ENCODE measurements at places on chromosomes 1 and 21.

DNA sequence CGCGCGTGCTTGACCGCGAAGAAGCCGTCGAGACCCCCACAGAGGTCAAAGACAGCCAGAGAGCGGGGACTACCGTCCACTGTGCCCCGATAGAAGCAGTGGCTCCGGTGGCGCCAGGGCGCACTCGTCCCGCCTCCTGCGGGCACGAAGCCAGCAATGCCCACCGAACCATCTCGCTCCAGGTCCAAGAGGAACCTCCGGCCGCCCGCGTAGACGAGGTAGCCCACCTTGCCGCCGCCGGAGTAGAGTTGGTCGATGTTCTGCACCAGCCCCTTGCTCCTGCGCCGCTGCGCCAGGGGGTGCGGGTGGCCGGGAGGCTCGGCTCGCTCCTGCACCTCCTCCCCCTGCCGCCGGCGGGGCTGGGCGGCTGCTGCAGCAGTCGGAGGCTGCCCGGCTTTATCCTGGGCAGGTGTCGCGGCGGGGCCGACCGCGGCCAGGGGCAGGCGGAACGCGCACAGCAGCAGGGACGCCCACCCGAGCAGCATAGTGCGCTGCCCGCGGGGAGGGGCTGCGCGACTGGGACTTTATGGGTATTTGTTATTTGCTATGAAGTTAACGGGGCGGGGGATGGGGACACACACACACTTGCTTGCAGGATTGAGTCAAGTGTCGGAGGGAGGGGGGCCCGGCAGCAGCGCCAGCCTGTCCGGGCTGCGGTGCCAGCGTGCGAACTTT is 844 bp downstream of the ADAMTS5 start:
- DNase-seq, result no peak

DNA sequence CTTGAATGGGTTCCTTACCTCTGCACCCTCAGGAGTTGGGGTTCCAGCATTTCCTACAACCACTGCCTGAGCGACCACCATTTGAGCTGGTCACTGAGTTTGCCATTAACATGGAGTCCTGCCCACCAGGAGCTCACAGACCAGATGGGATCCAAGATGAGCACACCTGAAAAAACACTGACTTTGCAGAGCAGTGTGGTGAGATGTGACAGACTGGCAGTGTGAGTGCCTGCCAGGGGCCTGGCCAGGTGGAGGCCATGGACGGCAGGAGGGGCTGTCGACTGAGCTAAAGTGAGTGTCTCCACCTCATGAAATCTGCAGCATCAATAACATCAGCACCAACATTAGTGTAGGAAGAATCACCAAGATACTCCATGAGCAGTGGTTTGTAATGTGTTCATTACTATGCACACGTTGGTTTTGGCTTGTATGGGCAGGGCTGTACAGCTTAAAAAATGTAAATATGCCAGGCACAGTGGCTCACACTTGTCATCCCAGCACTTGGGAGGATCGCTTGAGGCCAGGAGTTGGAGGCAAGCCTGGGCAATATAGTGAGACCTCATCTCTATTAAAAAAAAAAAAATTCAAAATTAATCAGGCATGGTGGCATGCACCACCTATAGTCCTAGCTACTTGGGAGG is 12.2 kb upstream of the MIXL1 start:
- DNase-seq, result no peak

- no peak for DNase-seq
These were observed 206.4 kb downstream of the PTPRC start for GRCh38 chr1:198845271-198845670.

DNA sequence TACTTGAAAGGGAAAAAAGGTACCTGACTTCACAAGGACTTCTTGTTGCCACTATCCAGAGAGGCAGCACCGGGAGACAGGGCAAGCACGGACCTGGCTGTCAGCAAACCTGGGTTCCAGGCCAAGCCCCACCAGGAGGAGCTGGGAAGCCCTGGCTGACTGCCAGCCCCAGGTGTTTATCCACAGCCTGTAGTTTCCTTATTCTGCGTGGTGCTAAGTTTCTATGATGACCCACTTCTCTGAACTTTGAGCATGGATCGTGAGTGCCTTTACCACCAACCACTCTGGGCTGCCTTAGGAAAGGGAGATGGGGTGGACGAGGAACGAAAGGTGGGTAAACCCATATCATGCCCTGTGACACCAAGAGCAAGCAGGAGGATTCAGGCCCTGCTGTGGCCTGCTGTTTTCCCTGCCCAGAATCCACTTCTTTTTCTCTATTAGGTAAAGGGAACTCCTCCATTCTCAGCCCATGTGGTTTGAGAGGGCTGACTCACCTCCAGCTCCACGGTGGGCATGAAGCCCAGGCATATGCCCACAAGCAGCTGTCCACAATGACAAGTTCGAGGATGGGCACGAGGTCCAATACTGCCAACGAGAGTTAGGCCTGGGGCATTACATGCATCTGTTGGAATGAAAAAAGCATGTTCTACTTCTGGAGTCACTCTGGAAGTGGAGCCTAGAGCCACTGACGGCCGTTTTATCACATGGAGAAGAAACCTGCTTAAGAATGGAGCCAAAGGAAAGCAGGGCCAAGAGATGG is 20.3 kb downstream of the TSPAN2 start:
- no peak for DNase-seq

DNA sequence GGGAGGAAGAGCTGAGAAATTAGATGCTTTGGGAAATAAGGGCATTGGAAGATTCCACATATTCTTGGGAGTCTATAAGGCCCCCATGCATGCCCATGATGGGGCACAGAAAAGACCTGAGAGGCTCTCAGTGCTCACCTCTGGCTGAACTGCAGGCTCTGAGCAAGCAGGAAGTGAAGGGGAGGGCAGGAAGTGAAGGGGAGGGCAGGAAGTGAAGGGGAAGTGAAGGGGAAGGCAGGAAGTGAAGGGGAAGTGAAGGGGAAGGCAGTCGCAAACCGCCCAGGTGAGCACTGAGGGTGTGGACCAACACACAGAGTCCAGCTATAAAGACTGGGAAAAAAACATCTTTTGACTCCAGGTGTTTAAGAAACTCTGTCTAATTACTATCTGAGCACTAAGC is 3.5 kb downstream of the KRTAP10-9 start:
- DNase-seq, result no peak
